PC-9 (cell line): ENCODE measurements at places on chromosomes 5 and 9. TPM values are rescaled to one million over a fixed set of nuclear protein-coding genes. Genes with fewer than 3 reads are reported as not detected.

DNA sequence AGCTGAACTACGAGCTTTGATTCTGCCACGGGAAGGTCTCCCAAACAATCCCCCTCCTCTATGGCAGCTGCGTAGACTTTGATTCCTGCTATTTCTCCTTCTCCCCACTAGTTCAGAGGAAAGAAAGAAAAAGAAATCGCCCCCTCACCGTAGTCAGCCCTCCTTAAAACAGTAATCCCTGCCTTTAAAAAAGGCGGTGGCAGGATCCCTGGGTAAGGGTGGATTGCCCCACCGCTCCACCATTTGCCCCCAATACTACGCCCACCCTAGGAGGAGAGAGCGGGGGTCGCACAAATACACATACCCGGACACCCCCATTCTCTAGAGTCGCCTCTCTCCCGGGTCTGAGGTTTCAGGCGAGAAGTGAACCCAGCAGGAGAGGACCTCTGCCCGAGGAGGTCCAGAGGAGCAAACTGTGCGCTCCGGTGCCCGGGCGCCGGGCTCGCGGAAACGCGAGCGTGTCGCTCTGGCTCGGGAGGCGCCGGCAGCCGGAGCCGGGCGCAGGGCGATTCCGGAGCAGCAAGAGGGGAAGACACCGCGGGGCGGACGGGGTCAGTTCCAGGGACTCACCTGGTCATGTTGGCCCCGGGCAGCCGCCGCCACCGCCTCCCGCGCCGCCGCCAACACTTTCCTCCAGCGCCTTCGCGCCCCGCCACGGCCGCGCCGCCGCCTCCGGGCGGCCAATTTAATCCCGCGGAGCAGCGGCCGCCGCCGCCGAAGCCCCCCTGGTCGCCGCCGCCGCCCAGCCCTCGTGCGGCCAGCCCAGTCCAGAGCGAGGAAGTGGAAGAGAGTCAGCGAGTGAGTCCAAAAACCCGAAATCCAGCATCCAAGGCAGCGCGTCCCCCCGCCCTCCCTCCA lies 1057.7 kb upstream of the DMAC1 start:
- H3K4me3 ChIP-seq: no peak overlapping the region
- H3K4me1 ChIP-seq: no peaks in the 10 kb centered on the region
- no peak for DNase-seq
- H3K27me3 ChIP-seq: no peaks in the 10 kb centered on the region
- H3K27ac ChIP-seq: no peak overlapping the region

- H3K4me3 ChIP-seq: no peak overlapping the region
- DNase-seq: no peak
- H3K36me3 ChIP-seq: no peaks in the 10 kb centered on the region
- H3K4me1 ChIP-seq: no peaks in the 10 kb centered on the region
- no peaks in the 10 kb centered on the region for H3K27me3 ChIP-seq
- H3K27ac ChIP-seq: no peak overlapping the region
Measured at GRCh38 chr9:116843863-116844620, 156.9 kb downstream of the TRIM32 start.

The SPINK7 gene
- not detected in 2 replicates for total RNA-seq

GRCh38 chr9:121266906-121267650 lies 884 bp upstream of the GSN start:
- H3K27ac ChIP-seq: no peak overlapping the region
- H3K4me1 ChIP-seq: peaks cover 23% of the 10 kb centered on the region
- no peaks in the 10 kb centered on the region for H3K27me3 ChIP-seq
- no peaks in the 10 kb centered on the region for H3K36me3 ChIP-seq

GRCh38 chr9:133841167-133841812 lies 103.1 kb upstream of the SARDH start:
- H3K4me1 ChIP-seq: no peaks in the 10 kb centered on the region
- H3K4me3 ChIP-seq: no peak overlapping the region
- DNase-seq: no peak

The BTNL3 gene
- not detected in 2 replicates for total RNA-seq

The CD14 gene
- total RNA-seq: 0.35 and 0.81 TPM in 2 replicates

The PRDM9 gene
- not detected in 2 replicates for total RNA-seq

The TXNDC8 gene
- total RNA-seq: not detected in 2 replicates

The THBS4 gene
- total RNA-seq: 6.6 and 8.1 TPM in 2 replicates

GRCh38 chr5:81838307-81838906 lies 87.5 kb upstream of the SSBP2 start:
- H3K36me3 ChIP-seq: no peaks in the 10 kb centered on the region
- no peak overlapping the region for H3K27ac ChIP-seq
- H3K4me3 ChIP-seq: no peak overlapping the region
- DNase-seq: peak; percentile 40

- no peak for DNase-seq
- H3K4me1 ChIP-seq: no peaks in the 10 kb centered on the region
- H3K4me3 ChIP-seq: no peak overlapping the region
Measured at GRCh38 chr5:67142816-67143215, 53.8 kb downstream of the CD180 start.

The SLC36A3 gene
- not detected in 2 replicates for total RNA-seq

DNA sequence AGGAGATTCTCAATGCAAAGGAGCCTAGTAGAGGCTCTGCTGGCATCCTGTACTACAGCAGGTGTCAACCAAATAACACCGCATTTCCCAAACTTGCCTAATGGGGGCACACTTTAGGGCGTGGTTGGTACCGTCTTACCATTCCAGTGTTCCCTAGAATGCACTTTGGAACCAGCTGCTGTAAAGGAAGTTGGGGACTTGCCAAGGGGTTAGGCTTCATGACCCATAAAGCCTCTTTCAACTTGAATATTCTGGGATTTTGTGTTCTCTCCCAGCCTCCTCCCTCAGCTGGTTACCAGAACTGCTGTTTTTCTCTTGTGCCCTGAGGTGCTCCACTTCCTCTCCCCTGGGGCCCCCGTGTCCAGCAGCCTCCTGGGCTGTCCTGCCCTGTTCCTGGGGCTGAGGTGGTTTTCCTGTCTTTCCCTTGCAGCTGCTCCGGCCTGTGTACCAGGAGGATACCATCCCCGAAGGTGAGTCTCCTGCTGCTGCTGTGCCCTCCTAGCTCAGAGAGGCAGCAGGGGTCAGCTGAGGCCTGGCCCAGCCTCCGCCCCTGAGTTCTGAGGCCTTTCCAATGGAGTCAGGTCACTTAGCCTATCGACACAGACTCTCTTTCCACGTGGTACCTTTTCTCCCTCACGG lies 44.7 kb downstream of the RGS3 start:
- no peak for DNase-seq
- no peak overlapping the region for H3K27ac ChIP-seq
- H3K27me3 ChIP-seq: no peaks in the 10 kb centered on the region
- no peak overlapping the region for H3K4me3 ChIP-seq

The GMCL2 gene
- total RNA-seq: not detected in 2 replicates

- no peaks in the 10 kb centered on the region for H3K27me3 ChIP-seq
- DNase-seq: peak; percentile 57
- H3K4me1 ChIP-seq: peaks cover 83% of the 10 kb centered on the region
- peak overlapping the region; percentile 49 for H3K27ac ChIP-seq
- no peak overlapping the region for H3K4me3 ChIP-seq
Measured at GRCh38 chr9:134410071-134410834, 84.0 kb downstream of the RXRA start.

DNA sequence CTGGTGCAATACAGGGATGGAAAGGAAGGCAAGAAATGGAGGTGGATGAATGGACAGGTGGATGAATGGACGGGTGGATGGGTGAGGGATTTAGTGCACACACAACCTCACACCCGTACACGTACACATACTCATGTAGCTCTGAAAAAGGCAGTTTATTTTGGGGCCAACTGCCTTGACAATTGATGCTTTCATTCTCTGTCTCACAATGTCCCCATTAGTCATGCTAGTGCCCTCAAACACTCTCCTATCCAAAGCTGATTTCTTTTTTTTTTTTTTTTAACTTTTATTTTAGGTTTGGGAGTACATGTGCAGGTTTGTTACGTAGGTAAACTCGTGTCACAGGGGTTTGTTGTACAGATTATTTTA lies 495.0 kb downstream of the DMAC1 start:
- H3K4me1 ChIP-seq: no peaks in the 10 kb centered on the region
- H3K27ac ChIP-seq: no peak overlapping the region
- H3K27me3 ChIP-seq: peaks cover 34% of the 10 kb centered on the region
- DNase-seq: no peak
- H3K36me3 ChIP-seq: no peaks in the 10 kb centered on the region

The RRAGA gene
- total RNA-seq: 25.2 and 30.1 TPM in 2 replicates

The TTC1 gene
- 54.8 and 68.5 TPM in 2 replicates for total RNA-seq

GRCh38 chr5:8827696-8828095 lies 718.2 kb downstream of the SEMA5A start:
- no peak overlapping the region for H3K27ac ChIP-seq
- peaks cover 18% of the 10 kb centered on the region for H3K4me1 ChIP-seq
- no peaks in the 10 kb centered on the region for H3K36me3 ChIP-seq
- no peak overlapping the region for H3K4me3 ChIP-seq
- H3K27me3 ChIP-seq: no peaks in the 10 kb centered on the region

DNA sequence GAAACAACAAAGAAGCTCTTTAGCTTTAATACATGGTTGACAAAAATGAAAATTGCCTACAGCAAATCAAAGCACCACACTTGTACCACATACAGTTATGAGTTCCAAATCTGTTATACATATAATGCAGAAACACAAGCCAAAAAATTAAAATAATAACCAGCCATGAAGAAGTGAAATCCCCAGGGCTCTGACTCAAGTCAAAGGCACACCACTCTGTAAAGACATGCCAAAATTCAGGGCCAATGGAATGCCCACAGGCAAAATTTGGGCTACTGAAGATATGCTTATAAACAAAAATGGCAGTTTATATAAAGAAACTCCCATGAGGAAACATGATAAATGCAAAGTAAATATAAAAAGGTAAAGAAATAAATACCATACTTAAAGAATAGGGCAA lies 29.0 kb downstream of the THBS4 start:
- no peak overlapping the region for H3K4me3 ChIP-seq
- no peaks in the 10 kb centered on the region for H3K4me1 ChIP-seq
- H3K27me3 ChIP-seq: no peaks in the 10 kb centered on the region
- no peak for DNase-seq
- no peaks in the 10 kb centered on the region for H3K36me3 ChIP-seq

DNA sequence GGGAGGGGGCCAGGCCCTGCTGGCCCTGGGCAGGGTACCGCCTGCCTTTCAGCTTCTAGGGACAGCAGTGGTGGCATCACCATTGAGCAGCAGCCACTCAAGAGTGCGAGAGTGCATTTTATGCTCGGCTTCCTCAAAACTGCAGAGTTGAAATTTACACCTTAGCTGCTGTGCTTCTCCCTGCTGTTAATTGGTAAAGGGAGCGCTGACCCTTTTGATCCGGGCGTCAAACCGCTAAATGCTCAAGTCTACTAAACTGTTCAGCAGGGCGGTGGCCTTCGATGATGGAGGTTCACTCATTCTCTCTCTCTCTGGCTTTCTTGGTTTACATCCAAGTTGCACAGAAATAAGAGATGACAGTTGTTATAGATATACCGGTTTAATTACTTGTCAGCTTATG lies 368.6 kb upstream of the IRX2 start:
- no peak overlapping the region for H3K4me3 ChIP-seq
- DNase-seq: no peak

DNA sequence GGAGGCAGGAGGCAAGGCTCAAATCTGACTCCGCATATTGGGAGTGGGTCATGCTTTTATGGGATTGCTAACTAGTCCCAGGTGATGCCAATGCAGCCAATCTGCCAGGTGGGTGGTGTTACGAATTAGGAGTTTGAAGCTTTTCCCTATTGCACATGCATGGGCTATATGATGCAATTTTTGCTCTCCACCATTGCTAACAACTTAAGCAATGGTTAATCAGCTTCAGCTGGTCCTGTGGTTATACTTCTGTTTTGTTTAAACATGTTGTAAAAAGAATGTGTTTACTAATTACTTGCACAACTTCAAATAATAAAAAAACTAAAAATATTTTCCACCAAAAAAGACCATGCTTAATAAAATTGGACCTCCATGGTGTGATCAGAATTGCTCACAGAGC lies 55.7 kb downstream of the SHC3 start:
- H3K4me3 ChIP-seq: no peak overlapping the region
- H3K4me1 ChIP-seq: no peaks in the 10 kb centered on the region
- no peak overlapping the region for H3K27ac ChIP-seq
- H3K36me3 ChIP-seq: no peaks in the 10 kb centered on the region
- no peaks in the 10 kb centered on the region for H3K27me3 ChIP-seq
- no peak for DNase-seq

The SH3GL2 gene
- not detected in 2 replicates for total RNA-seq

- H3K4me1 ChIP-seq: peaks cover 2% of the 10 kb centered on the region
- no peaks in the 10 kb centered on the region for H3K36me3 ChIP-seq
- no peak overlapping the region for H3K27ac ChIP-seq
- peaks cover 8% of the 10 kb centered on the region; the same call in 1 of the 2 replicates for H3K27me3 ChIP-seq
- H3K4me3 ChIP-seq: no peak overlapping the region
- no peak for DNase-seq
Measured at GRCh38 chr9:136771907-136772415, 7.6 kb upstream of the LCN15 start.
